Type B pancreatic cell (in vitro differentiated cells): ENCODE measurements at places on chromosomes 3 and 15. TPM values are rescaled to one million over a fixed set of nuclear protein-coding genes. Genes with fewer than 3 reads are reported as not detected.

The CCR8 gene
- 1.2 TPM in 1 of 2 replicates, not detected in the other for total RNA-seq

DNA sequence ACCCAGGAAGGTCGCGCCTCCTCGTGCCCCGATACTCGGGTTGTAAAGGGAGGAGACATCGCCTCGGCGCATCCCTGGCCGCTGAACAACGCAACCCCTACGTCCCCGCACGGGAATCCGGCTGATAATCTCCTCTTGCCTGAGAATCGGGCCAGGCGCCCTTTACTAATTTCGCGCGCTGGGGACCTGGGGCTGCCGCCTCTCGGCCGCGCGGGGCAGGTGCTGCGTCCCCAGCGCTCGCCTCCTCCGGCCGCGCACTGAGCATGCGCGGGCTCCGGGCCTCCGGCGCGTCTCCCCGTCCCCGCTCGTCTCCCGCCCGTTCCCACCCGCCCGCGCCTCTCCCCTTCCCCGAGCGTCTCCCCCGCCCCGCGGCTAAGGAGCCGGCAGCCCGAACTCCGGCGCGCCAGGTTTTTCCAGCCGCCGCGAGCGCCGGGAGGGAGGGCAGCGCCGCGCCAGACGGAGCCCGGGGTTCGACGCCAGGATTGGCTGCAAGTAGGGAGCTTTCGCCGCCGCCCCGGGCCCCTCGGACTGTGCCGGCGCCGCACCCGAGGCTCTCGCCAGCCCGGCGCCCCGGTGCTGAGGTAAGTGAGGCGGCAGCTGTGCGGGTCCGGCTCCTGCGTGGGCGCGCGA is at the start of gene CNTN4:
TSS of gene CNTN4 (plus strand) at position 469 of the 630 bp plus-strand sequence.
- peak; percentile 92 for DNase-seq

DNA sequence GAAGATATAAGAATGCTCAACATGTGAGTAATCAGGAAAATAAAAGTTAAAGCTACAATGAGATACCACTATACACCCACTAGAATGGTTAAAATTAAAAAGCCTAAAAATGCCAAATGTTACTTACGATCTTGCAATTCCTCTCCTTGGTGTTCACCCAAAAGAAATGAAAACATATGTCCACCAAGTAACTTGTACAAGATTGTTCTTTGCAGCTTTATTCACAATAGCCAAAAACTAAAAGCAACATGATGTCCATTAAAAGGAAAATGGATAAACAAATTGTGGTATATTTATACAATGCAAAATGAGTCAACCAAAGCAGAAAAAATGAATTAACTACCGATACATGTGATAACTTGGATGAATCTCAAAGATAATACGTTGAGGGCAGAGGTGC is 301.6 kb upstream of the THBS1 start:
- DNase-seq, result no peak

- no peak for DNase-seq
Observed at GRCh38 chr3:63724987-63725386, 72.5 kb downstream of the SNTN start.

DNA sequence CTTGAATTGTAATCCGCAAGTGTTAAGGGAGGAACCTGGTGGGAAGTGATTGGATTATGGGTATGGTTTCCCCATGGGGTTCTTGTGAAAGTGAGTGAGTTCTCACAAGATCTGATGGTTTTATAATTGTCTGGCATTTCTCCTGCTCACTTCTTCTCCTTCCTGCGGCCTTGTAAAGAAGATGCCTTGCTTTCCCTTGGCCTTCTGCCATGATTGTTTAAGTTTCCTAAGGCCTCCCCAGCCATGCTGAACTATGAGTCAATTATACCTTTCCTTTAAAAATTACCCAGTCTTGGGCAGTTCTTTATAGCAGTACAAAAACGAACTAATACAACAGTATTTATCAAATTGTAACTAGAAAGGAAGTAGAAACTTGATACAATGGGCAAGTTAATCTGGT is 31.9 kb downstream of the IFT57 start:
- no peak for DNase-seq

- no peak for DNase-seq
Observed at GRCh38 chr3:52402101-52402521, 42.8 kb downstream of the SEMA3G start.

GRCh38 chr3:193910886-193911738 is 224.8 kb upstream of the HES1 start:
- DNase-seq, result no peak

GRCh38 chr15:33188641-33189257 is 5.8 kb downstream of the FMN1 start:
- no peak for DNase-seq

- DNase-seq, result no peak
Observed at GRCh38 chr15:66705277-66706146, 3.5 kb downstream of the SMAD6 start.

DNA sequence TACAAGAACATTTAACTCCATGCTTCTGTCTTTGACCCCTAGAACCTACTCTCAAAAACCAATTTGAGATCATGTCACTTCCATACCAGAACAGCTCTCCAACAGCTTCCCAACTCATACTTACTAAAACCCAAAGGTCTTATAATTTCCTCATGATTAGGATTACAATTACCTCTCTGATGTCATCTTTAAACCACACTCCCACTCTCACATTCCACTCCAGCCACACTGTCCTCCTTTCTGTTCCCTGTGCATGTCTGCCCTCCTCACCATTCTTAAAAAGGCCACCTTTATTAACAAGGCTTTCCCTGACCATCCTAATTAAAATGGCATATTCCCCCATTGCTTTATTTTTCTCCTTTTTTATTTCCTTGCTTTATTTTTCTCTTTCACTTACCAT is 18.9 kb downstream of the PHC3 start:
- no peak for DNase-seq

The TRAK1 gene
- total RNA-seq, result 49.2 and 54.7 TPM in 2 replicates

GRCh38 chr15:50051811-50052419 is 67.1 kb downstream of the ATP8B4 start:
- no peak for DNase-seq

GRCh38 chr3:129502641-129503408 is 25.6 kb upstream of the RHO start:
- DNase-seq, result no peak

- DNase-seq, result no peak
Observed at GRCh38 chr3:62859203-62859791, 15.9 kb downstream of the CADPS start.

The DNAJB8 gene
- total RNA-seq, result not detected in 2 replicates

DNA sequence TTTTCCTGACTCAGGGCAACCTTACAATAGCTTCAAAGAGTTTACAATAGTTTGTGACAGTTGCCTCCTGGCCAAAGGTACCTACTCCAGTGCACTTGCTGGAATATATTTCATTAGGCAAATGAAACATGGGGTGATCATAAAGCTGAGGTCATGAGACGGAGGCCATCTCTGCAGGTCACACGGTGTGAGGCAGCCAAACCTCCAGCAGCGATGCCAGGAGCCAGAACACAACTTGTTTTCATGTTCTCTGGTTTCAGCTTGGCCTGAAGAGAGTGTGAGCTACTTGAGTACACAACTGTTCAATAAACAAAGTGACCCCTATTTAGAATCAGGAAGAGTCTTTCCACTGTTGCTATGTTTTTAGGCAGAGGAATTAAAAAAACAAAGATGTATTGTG is 42.7 kb upstream of the PYGO1 start:
- DNase-seq, result no peak

The KCNH8 gene
- 1.2 and 3.4 TPM in 2 replicates for total RNA-seq

DNA sequence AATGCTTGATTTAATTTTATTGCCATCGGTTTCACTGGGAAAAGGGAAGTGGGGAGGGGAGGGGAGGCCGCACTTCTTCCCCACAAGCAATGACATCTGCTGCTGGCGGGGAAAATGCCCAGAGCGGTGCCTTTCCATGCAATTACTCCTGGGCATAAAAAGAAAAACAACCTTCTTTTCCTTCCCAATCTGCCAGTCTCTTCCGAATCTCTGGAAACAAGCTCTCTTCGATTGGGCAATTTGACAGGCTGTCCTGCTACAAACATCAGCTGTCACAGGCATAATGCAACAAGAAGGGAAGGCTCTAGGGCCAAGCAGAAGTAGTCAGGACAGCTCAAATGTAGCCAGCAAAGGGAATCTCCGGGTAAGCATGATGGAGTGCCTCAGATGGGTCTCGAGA is 93.4 kb upstream of the STRIT1 start:
- DNase-seq, result no peak

- no peak for DNase-seq
Observed at GRCh38 chr3:130604806-130605205, 87.8 kb downstream of the COL6A6 start.

DNA sequence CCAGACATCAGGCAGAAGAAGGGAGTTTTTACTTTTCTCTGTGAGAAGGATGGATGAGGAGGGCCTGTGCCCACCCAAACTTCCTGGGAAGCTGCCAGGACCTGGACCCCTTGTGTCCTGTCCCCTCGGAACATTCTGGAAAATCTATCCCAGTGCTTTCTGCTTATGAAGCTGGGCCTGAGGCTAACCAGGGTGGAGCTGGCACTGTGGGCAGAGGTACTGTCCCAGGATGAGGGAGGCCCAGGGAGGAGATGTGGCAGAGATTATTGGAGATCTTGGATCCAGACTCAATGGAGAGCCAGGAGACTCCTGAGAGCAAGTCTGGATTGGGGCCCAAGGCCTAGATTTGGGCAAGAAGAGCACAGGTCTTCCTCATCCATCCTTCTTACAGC is 44.4 kb downstream of the SPSB4 start:
- DNase-seq, result no peak

DNA sequence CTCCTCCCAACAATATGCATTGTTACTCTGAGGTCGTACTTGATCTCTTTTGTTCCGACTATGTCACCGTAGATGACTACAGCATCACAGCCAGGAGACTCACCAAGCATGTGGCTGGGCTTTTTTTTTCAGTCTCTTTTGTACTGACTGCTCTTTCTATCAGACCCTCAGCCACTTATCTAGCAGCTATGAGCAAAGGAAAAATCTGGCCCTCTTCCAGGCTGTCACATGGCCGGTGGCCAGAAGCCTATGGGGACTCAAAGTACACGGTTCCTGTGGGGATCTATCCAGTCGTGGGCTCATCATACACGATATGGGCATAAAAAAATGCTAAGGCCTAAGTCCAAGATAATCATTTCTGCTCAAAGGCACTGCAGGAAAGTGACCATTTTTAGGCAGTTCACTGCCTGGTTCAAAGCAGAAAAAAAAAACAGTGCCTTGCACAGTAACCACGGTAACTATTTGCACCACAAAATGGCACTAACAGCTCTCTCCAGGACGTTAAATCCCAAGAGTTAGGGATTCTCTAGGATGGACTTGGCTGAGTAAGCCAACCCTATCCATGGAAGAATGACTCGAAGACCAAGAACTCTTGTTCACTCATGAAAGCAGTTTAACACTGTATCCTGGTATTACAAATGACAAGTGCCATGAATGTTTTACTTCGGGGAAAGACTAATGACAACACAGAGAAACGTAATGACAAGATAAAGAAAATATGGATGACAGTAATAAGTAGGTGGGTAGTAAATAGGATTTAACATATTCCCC is 50.3 kb downstream of the SHQ1 start:
- no peak for DNase-seq
